Activated T-cell treated with anti-CD3 and anti-CD28 coated beads, Interleukin-2, amount 50 U/mL, for 4 hours (primary cell): ENCODE measurements at places on chromosomes 13 and 19. TPM values are rescaled to one million over a fixed set of nuclear protein-coding genes. Genes with fewer than 3 reads are reported as not detected.

Gene MBD3L3
- not detected for total RNA-seq

Gene CYP4F12
- total RNA-seq = not detected

- no peak for DNase-seq
Measured at GRCh38 chr13:36362251-36362650, 16.1 kb upstream of the SPART start.

GRCh38 chr13:101736566-101736965 lies 284.1 kb downstream of the ITGBL1 start:
- no peak for DNase-seq

DNA sequence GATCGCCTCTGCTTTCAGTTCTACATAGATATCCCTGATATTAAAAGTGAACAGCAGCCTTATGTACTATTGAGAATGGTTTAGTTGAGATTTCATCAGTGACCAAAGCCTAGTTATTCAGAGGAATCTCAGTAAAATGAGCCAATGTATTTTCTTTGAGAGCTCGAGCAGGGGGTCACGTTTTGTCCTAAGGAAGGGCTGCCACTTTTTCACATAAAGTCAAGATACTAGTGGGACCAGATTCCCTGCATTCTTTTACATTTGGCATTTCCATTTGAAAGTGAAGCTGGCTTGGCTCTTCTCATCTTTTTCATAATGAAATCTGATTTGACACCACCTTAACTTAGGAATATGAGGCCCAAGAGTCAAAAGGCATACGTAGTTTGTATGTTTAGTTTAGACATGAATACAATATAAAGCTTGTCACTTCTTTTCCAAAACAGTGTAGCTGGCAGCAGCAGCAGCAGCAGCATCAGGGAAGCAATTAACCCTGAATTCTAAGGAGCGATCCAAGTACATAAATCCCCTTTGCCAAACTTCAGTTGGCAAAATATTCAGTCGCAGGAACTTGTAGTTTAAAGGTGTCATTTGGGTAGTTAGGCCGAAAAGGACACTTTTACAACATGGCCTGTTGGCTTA lies 1752.2 kb upstream of the PCDH20 start:
- DNase-seq = no peak

GRCh38 chr19:47581605-47582319 lies 8.8 kb upstream of the ZNF541 start:
- no peak for DNase-seq

- no peak for DNase-seq
Measured at GRCh38 chr13:90485436-90485835, 862.1 kb upstream of the MIR17HG start.

- DNase-seq = no peak
Measured at GRCh38 chr19:4295972-4296771, 6.0 kb downstream of the TMIGD2 start.

DNA sequence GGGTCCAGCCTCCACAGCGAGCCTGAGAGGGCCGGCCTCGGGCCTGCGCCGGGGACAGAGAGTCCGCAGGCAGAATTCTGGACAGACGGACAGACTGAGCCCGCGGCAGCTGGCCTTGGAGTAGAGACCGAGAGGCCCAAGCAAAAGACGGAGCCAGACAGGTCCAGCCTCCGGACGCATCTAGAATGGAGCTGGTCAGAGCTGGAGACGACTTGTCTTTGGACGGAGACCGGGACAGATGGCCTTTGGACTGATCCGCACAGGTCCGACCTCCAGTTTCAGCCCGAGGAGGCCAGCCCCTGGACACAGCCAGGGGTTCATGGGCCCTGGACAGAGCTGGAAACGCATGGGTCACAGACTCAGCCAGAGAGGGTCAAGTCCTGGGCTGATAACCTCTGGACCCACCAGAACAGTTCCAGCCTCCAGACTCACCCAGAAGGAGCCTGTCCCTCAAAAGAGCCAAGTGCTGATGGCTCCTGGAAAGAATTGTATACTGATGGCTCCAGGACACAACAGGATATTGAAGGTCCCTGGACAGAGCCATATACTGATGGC lies 490 bp downstream of the ITPKC start:
- DNase-seq = no peak
